Right renal pelvis (tissue), 4 donors: ENCODE measurements at places on chromosomes 5 and 9. TPM values are rescaled to one million over a fixed set of nuclear protein-coding genes. Genes with fewer than 3 reads are reported as not detected.

- no peak for DNase-seq
Observed at GRCh38 chr9:137114613-137115393, at the start of gene DPP7. Gene DPP7, minus strand, starts transcription at chr9:137114733. Its CDS starts 20 bp downstream, at chr9:137114713.

DNA sequence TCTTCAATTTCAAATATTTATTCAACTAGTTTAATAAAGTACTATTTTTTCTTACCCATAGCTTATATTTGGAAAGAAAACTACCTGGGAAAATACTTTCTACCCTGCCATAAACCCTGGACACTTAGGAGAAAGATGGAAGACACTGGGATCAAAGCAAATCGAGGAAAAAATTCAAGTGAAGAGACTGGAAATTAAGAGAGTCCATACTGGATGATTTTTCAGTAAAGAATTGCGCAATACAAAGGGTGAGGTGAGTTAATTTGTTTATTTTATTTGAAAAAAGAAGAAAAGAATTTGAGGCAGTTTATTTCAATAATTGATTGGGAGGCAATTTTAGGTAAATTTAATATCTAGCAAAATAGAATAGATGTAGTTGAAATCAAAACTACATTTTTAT, 331.8 kb upstream of the ITGA1 start:
- DNase-seq: no peak

DNA sequence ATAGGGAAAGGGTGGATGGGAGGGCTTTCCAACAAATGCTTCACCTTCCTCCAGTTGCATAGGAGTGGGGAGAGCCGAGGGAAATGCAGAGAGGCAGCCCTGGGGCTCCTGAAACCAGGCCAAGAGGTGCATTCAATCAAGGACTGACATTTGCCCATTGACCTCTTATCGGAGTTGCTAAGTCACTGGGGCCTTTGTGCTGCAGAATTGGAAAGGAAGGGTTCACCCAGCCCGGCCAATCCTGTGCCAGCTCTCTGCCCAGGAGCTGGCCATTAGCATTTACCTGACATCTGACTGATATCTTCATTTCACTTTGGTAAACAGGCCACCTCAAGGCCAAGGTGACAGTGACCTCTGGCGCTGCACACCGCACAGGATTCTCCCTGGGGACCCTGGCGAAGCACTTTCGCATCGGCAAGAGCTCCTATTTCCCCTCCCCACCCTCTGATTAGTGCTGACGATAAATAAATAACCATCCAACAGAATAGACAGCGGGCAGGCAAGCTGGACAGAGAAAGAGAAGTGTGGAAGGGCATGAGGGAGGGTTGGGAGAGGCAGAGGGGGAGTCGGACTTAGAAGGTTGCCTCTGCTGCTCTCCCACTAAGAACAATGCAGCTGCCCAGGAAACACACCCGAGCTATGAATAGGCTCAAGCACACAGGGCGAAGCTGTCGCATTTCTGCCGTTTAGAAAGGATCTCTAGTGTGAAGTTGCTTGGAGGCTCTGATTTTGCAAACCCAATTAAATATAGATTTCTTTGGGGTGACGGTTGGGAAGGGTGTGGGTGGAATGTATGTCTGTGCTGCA, 57.0 kb upstream of the BOD1 start:
- no peak for DNase-seq

DNA sequence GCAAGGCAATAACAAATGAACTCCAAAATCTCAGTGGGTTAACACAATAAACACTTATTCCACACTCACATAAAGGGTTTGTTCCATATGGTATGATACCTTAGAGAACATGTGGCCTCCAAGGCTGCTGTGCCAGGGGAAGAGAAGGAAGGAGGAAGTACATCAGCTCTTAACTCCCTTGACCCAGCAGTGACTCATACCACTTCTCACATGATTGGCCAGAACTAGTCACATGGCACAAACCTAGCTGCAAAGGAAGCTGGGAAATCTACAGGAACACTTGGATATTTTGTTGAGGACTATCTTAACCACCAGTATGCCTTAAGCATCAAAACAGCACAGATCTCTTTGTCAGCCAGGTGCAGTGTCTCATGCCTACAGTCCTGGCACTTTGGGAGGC, 99.3 kb downstream of the SLIT3 start:
- DNase-seq: no peak

GRCh38 chr9:69173891-69174615, at the start of gene TJP2:
Gene TJP2, plus strand, starts transcription at chr9:69174277. Its CDS starts 96 bp downstream, at chr9:69174373.
- no peak for DNase-seq

GRCh38 chr5:883475-884181, 9.0 kb downstream of the BRD9 start:
- DNase-seq: no peak

DNA sequence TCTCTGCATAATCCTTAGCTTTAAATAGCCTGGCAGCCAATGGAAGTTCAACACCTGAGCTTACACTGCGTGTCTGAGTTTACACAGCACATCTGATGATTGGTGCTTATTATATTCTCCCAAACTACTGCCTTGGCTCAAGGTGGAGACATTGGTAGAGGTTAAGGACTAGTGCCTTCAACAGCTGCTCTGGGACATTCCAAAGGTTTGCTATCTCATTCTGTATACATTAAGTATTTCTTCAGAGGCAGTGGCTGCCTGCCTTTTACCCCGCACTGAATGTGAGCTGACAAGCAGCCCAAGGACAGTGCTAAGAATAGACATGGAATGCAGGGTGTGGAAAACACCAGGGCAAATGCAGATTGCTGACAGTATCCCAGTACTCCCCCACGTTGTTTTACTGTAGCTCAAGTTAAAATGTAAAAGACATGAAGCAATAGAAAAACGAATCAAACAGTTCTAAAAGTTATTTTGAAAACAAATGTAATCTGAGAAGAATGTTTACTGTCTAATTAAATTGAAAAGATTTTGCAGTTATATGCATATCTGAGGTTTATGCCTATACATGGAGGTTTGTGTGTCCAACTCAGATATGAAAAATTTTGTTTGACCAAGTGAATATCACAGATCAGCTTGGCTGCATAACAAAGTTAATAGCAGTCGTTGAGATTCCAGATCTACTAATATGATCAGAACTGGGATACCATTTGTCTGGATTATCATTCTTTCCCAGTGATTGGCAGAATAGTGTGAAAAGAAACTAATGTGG, 1.8 kb downstream of the HSPB3 start:
- DNase-seq: peak; percentile 26

- no peak for DNase-seq
Observed at GRCh38 chr9:72473474-72474261, 47.7 kb upstream of the TMC1 start.

DNA sequence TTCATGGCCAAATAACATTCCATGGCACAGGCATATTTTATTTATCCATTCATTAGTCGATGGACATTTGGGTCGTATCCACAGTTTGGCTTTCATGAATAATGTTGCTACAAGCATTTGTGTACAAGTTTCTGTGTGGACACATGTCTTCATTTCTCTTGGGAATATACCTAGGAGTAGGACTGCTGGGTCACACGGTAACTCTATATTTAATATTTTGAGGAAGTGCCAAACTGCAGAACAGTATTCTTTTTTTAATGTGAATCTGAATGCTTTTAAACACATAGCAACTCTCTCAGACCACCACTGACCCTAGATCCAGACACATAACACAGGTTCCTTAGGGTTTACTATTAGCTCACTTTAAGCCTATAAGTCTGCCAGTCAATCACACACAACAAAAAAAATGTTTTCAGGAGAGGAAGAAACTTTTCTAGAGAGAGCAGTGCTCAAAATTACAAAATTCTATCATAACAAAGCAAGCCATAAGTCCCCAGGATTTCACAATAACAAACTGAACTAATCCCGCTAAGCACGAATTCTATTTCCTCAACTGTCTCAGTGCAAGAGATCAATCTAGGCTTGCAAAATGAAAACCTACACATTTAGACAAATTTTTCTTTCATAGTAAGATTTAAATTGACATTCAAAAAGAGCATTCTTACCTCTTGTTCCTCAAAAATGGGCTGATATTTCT, 41.8 kb upstream of the GABBR2 start:
- DNase-seq: no peak

GRCh38 chr5:37838933-37839341, 904 bp downstream of the GDNF start:
- no peak for DNase-seq

DNA sequence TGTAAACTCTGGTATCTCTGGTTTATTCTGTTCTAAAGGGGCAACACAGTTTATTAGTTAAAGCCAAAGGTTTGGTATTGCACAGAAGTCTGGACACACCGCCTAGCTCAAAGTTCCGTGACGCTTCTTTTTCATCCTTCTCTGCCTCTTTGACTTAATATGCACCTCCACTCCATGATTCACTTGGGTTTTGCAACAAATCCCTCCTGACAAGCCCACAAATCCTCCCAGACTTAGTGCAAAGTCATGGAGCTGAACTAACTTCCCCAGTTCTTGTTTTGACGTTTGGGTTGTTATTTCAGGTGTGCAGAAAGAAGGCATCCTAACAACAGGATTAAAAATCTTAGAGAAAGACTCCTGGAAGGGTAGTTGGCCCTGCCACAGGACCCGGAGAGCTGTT, 441.6 kb upstream of the DMAC1 start:
- DNase-seq: no peak

DNA sequence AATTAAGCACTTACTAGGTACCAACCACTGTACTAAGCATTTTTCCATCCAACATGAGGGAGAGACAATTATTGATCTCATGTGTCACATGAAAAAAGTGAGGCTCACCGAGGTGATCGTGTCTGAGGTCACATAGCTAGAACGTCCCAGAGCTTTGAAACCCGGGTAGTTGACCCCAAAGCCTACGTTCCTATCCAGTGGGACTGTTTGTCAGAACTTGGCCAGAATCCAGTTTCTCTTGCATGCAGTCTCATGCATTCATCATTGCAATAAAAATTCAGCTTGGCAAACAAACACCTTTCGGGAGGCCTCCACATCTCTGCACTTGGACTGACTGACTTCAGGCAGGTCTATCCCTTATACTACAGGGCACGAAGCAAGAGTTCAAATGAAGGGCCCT, 23.4 kb upstream of the FAT2 start:
- DNase-seq: no peak

DNA sequence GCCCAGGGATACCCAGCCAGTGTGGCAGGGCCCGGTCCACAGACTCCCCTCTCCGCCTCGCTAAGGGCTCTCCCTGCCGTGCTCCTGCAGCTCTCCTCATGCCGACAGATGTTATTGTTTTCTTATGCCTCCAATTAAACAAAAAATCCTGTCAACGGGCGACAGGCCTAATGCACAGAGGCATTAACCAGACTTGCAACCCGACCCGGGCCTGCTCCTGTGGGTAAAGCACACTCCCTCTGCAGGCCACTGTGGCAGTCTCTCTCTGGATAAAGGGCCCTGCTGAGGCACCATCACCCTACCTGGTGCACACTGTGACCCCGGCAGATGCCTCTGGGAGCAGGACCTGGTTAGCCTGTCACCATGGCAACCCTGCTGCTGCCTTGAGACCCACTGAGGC, 27.5 kb upstream of the HAND1 start:
- no peak for DNase-seq

GRCh38 chr9:128558431-128559310, 6.3 kb downstream of the SPTAN1 start:
- DNase-seq: no peak

DNA sequence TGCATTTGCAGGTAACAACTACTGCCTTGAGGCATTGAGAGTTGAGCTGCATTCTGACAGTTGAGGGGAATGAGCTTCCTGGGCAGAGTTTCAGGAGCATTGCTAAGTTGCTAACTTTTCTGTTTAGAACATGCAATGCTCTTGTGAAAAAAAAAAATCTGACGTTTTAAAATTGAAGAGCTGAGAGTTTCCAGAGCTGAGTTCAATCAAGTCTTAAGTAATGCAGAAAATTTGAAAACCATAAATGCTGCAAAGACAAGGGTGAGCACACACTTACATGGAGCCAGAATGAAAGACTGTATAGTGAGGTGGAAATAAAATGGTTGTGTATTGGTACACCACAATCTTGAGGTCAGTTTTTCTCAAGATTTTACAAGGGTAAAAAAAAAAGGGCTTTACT, 166.0 kb downstream of the GABRB2 start:
- DNase-seq: no peak

The LECT2 gene
- 1.6 TPM for polyA plus RNA-seq

The ROPN1L gene
- 0.90 TPM for polyA plus RNA-seq

The ZNF608 gene
- polyA plus RNA-seq: 66.7 TPM

The TOR4A gene
- 4.8 TPM for polyA plus RNA-seq
